ENCODE measurements at places on chromosomes 7 and 10. TPM values are rescaled to one million over a fixed set of nuclear protein-coding genes. Genes with fewer than 3 reads are reported as not detected.

DNA sequence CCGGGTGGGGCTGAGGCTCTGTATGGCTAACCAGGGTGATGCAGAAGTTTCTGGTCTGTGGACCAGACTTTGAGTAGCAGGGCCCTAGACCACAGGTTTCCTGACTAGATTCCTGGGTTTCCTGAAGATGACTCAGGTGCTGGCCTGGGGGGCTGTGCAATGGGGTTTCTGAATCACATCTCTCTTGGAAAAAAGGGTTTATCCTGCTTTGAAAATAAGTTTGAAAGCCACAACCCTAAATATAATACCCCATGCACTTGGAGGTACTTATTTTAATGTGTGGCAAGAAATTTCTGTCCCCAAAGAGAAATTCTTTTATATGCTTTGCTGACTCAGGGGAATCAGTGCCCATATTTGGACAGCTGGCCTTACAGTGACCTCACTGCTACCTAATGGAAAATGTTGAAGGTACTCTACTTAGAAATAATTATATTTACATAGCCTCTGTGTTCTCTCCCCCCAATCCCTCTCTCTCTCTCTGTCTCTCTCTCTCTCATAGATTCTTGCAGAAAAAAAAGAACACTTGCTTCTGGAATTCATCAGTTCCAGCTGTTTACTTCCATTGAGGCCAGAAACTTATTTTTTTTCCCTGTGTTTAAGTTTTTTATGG lies 184.4 kb upstream of the LYZL2 start:
- no peak for DNase-seq

DNA sequence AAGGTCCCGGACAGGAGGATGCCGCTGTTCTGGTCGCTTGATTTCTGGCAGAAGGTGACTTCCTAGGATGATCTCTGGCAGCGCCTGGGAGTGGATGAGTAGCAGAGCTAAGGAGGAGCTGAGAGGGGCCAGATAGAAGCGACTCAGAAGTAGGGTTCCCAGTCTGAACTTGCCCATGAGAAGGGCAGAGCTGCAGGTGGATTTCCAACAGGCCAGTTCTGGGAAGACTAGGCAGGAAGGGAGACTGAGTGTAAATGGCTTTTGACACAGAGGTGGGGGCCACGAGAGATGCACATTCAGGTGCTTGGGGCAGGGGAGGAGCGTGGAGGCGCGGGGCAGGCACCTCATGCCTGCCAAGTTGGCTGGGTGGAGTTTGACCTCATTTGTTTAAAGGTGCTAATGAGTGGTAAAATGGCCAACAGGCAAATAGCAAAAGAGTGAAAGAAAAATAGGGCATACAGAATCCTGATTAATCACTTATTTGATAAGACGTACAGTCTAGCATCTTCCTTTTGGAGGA lies 58.8 kb downstream of the SHH start:
- no peak for DNase-seq

GRCh38 chr7:18003286-18003994 lies 24.2 kb downstream of the PRPS1L1 start:
- DNase-seq: no peak

- DNase-seq: no peak
Measured at GRCh38 chr7:143455491-143455890, 12.2 kb downstream of the TAS2R60 start.

- DNase-seq: peak; percentile 64
Measured at GRCh38 chr10:102627736-102628293, 16.5 kb upstream of the TRIM8 start.

Gene SLC18A3
- total RNA-seq: not detected

Gene TRIM73
- not detected for total RNA-seq

Gene NOLC1
- 57.6 TPM for total RNA-seq

Gene MPP7
- total RNA-seq: 12.1 TPM

Data from psoas muscle (tissue), 8 donors.